ENCODE measurements at places on chromosomes 7 and 10.

DNA sequence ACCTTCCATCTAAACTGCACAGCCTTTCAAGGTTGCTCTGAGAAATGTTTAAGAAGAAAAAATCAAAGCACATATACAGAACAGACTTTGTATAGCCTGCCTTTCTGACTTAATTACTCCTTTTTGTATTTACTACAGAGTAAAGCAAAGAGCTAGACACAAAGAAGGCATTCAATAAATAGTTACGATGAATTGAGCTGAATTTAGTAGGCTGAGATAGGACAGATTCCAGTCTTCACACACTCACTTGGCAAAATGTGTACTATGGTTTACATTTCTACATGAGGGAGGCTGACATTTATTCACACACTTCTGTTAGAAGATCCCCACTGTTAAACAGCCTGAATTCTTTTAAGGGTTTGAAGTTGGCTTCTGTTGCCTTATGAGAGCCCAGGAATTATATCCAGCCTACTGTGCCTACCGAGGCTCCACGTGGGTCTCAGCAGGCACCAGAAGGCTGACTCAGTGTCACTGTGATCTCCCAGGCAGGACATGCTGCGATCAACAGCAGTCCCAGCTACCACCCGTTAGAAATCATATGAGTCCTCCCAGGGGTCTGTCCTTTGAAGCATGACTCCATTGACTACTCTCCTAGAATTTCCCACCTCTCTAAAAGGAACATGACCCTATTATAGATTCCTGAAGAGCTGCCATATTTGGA lies 24.5 kb upstream of the SLC25A13 start:
- peak; percentile 96 for DNase-seq

- DNase-seq: no peak
Observed at GRCh38 chr7:86013662-86014061, 630.0 kb upstream of the GRM3 start.

GRCh38 chr10:22874189-22874854 lies 53.5 kb upstream of the ARMC3 start:
- no peak for DNase-seq

- DNase-seq: peak; percentile 5
Observed at GRCh38 chr10:70169649-70170364, 507 bp downstream of the SAR1A start.

- DNase-seq: no peak
Observed at GRCh38 chr7:101586906-101587677, 42.0 kb downstream of the MYL10 start.

- DNase-seq: no peak
Observed at GRCh38 chr10:73762915-73763314, 18.7 kb downstream of the SEC24C start.

DNA sequence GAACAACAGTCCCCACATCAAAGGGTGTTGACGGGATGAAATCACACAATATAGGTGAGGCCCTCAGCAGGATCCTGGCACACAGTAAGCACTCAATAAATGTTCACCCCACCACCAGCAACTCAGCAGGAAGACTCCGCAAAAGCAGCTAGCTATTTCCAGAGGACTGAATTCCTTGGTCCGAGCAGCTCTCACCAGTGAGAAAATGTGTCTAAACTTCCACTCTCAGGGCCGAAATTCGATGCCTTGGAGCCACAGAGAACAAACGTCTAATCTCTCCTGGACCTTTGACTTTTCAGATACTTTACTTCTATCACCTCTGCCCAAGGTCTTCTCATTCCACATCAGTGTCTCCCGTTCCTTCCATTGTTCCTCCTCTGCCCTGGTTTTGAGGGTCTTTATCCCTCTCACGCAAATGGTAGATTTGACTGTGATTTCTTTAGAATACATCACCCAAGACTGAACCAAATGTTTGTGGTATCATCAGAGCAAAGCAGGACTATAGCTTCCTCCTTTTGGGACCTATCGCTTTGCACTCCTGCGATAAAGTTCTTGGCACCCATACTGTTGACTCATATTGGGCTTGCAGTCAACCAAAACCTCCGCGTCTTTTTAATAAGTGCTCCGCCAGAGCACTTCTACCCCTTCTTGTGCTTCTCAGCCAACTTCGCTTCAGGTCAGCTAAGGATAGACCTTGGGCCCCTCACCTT lies 903 bp upstream of the NT5C2 start:
- DNase-seq: no peak

DNA sequence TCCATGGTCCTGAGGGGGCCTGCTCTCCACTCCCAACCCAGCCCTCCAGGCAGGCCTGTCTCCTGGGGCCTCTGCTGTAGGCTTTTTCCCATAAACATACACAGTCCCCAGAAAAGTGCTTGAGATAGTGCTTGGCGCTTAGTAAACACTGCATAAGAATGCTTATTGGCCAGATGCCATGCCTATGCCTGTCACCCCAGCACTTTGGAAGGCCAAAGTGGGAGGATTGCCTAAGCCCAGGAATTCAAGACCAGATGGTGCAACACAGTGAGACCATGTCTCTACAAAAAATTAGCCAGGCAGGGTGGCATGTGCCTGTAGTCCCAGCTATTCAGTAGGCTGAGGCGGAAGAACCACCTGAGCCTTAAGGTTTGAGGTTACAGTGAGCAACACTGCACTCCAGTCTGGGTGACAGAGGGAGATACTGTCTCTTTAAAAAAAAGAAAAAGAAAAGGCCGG lies 24.6 kb upstream of the ASL start:
- DNase-seq: peak; percentile 29

GRCh38 chr10:4656576-4657194 lies 169.3 kb upstream of the AKR1E2 start:
- DNase-seq: peak; percentile 92

DNA sequence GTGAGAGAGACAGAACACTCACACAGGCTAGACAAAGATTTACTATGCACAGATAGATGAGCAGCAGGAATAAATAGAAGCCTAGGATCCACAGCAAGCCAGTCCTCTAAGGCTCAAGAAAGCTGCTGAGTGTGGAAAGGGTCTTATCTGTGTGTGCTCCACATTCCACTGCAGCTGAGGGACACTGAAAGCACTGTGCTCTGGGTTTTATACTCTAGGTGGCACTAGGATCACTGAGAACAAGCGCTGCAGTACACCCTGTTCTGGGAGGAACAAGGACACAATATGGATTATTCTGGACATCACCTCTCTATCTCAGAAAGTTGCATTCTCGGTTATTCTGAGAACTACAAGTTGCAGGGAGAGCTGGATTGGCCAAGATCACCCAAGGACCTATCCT lies 4.9 kb upstream of the KLHL7 start:
- no peak for DNase-seq

DNA sequence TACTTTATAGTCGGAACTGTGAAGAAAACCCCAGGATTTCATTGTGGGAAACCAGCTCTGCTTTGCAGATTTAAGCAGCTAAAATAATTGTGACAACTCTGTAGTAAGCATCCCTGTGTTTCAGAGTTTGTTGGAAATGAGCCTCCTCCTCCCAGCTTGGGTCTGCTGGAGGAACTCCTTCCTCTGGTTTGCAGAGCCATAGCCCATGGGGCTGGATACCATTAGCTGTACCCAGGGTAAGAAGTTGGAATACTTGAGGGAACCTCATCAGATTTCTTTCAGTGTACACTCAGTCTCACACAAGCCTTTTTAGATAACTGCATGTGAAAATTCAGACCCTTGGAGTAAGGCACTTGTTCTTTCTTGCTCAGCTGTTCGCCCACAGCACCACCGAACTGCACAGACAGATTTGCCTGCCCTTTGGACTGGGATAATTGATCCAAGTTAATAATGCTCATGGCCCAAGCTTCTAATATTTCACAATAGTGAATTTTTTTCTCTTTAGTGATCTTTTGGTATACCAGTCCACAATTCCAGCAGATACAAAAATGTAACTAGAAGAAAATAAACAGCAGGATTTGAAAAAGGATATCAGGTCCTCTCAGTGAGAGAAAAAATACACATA lies 467.4 kb upstream of the FZD8 start:
- DNase-seq: no peak

DNA sequence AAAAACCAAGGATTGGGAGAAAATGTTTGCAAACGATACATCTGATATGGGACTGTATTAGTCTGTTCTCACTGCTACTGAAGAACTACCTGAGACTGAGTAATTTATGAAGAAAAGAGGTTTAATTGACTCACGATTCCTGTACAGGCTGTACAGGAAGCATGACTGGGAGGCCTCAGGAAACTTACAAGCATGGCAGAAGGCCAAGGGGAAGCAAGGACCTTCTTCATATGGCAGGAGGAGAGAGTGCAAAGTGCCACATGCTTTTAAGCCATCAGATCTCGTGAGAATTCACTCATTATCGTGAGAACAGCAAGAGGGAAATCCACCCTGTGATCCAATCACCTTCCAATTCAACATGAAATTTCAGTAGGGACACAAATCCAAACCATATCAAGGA lies 11.0 kb downstream of the ZNF713 start:
- no peak for DNase-seq

DNA sequence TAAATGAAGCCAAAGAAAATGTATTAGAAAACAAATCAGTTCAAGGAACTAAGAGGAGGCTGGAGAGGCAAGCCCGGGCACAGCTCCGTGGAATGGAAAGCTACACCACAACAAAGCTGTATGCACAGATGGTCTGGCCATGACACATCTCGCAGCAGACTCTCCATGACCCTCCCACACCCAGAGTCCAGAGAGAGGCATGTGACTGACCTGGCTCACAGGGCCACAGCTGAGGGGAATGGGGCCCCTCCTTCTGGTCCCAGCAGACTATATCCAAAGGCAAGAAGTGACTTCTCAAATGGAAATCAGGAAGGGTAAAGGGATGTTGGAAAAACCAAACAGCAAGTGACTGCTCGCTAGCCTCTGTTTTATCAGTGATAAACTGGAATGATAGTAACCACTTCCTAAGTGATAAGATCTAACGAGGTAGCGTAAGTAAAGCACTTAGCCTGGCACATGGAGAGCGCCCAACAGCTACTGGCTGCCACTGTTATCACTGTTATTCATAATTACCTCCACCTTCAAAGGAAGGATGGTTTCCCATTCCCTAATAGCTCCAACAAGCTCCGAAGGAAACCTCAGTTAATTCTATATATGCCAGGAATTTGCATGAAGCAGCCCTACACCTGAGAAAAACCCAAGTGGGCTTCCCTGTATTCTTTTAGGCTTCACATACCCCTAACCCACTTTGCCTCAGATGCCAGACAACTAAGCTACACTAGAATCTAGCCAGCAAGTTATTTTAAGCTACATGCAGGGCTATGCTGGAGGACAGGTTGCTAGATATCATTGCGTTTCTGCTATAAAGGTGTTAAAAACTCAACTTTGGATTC lies 8.4 kb downstream of the OSBPL3 start:
- no peak for DNase-seq

DNA sequence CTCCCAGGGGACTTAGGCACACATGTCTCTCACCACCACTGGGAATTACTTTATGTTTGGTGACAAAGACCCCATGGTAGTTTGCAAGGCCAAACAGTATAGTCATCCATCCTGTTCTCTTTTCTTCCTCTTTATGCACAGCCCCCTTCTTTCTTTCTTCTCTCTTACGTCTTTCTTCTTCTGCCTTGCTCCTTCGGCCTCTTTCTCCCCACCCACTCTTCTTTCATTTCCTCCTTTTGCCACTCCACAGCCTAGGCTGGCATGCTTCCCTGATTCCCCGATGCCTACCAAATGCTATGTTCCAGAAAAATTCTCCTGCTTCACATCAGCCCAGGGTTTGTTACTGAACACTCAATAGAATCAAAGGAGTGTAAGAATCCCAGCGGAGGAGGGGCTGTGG lies 62.4 kb upstream of the MKLN1 start:
- no peak for DNase-seq

- no peak for DNase-seq
Observed at GRCh38 chr7:1935176-1936005, 265.3 kb downstream of the ELFN1 start.

- DNase-seq: no peak
Observed at GRCh38 chr10:80870282-80870681, 332.6 kb downstream of the SH2D4B start.

- no peak for DNase-seq
Observed at GRCh38 chr7:155721056-155721455, 76.6 kb downstream of the RBM33 start.

DNA sequence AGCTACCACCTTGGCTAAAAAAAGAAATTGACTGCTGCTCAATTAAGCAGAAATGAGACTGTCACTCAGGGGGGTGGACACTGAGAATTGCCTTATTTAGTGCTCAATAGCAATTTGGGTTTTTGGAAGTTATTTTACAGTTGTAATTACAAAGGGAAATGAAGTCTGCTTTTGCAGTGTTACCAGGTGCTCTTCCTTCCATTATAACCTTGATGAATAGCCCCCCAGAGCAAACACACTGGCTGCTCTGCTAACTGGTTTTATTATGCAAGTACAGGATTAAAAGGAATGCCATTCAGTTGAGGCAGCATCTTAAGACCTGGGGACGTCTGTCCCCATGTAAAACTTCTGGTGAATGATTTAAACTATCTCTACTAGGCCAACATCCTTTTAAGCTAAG lies 191.0 kb downstream of the EVX1 start:
- DNase-seq: no peak

GRCh38 chr7:3896169-3896765 lies 595.2 kb downstream of the SDK1 start:
- DNase-seq: no peak

DNA sequence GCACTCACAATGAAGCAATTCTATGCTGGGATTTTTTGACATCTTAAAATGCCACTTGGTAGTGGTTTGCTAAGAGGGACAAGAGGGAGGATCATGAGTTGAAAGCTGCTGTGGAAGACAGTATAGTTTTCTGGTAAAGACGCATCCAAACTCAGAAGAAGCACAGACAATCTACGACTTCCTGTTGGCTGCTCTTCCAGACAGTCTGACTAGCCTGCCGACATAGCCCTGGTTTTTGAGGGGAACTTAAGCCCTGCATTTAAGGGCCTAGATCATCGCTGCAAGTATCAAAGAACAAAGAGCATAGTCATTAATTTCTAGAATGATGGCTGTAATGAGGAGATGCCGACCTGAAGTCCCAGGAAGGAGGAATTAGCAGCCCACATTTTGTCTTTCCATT lies 99.9 kb upstream of the IKZF1 start:
- DNase-seq: no peak

DNA sequence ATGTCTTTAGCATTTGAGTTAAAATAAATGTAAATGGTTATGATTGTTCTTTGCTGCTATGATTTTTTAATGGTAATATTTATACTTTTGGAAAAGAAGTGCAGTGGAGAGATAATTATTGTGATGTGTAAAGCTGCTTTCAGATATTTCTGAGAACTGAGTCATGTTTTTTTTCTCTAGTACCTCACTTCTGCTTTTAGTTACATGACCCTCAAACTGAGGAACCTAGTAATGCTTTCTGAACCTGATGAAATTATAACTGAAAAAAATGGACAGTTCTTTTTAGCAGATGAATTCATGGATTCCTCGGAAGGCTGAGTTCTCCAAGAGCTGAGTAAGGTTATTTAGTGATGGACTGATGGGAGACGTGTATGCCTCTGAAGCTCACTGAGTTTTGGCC lies 167.8 kb downstream of the CDCA7L start:
- no peak for DNase-seq

DNA sequence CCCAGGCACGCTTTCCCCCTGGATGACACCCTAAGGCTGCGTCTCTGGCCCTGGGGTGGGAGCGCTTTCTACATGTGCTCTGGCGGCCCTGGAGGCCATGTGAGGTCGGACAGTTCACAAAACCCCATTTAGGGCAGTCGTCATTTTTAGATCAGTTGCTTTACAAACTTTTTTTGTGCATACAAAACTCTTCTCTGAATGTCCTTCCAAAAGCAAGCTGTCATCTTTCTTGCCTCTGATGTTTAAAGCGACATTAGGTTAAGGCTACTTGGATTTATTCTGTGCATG lies 5.9 kb downstream of the MAFK start:
- DNase-seq: no peak

- DNase-seq: no peak
Observed at GRCh38 chr7:55484241-55484640, 88.1 kb downstream of the VOPP1 start.
